ENCODE measurements at places on chromosomes 3 and 15. TPM values are rescaled to one million over a fixed set of nuclear protein-coding genes. Genes with fewer than 3 reads are reported as not detected.

Gene PDZRN3
- total RNA-seq, result 8.3 TPM

DNA sequence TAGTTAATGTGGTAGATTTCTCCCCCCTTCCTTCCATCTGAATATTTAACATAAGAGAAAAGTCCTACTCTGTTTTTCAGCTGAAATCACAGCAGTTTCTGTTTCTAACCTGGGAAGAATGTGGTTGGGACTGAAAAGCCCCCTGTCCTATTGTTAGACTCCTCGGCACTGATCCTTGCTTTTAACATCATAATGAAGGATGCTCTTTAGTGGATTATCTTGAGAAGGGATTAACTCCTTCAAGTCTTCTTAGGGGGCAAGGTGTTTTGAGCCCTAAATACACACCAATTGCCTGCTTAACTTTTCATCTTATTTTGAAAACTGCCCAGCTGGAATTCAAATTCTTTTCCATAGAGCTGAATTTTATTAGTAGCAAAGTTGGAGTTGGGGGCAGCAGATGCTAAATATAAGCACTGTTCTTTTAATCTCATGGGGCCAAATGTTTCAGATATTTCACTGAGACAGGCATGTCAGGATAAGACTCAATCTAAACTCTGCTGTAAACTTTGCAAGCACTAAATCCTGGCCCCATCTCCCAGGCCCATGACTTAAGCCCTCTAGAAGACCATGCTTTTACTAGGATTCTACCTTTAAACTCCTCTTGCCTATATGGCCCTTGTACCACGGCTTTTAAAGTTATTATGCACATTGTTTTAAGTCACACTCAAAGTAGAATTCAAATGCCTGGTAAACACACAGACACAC is 243.2 kb upstream of the NR2F2 start:
- no peak for DNase-seq
- H3K4me1 ChIP-seq, result no peaks in the 10 kb centered on the region
- H3K36me3 ChIP-seq, result no peaks in the 10 kb centered on the region
- no peak overlapping the region for H3K27ac ChIP-seq
- H3K27me3 ChIP-seq, result no peaks in the 10 kb centered on the region

Gene IL17RC
- 64.2 TPM for total RNA-seq

Gene CIDEC
- 2.2 TPM for total RNA-seq

- H3K36me3 ChIP-seq, result no peaks in the 10 kb centered on the region
- H3K4me1 ChIP-seq, result peaks cover 8% of the 10 kb centered on the region
- no peaks in the 10 kb centered on the region for H3K27me3 ChIP-seq
- no peak overlapping the region for H3K27ac ChIP-seq
- no peak for DNase-seq
- H3K4me3 ChIP-seq, result no peak overlapping the region
Observed at GRCh38 chr15:91784973-91785709, 68.4 kb upstream of the SLCO3A1 start.

Gene ARID3B
- total RNA-seq, result 6.3 TPM

Gene CPOX
- 14.8 TPM for total RNA-seq

GRCh38 chr15:74007820-74008371 is 13.4 kb downstream of the PML start:
- DNase-seq, result peak; percentile 51
- peak overlapping the region; percentile 66 for H3K27ac ChIP-seq
- H3K36me3 ChIP-seq, result peaks cover 19% of the 10 kb centered on the region
- peaks cover 76% of the 10 kb centered on the region for H3K4me1 ChIP-seq
- H3K27me3 ChIP-seq, result no peaks in the 10 kb centered on the region

GRCh38 chr3:40713795-40714194 is 189.0 kb downstream of the ZNF621 start:
- no peak for DNase-seq
- H3K27ac ChIP-seq, result no peak overlapping the region
- peaks cover 11% of the 10 kb centered on the region for H3K4me1 ChIP-seq
- no peaks in the 10 kb centered on the region for H3K27me3 ChIP-seq

Measured in thyroid gland (tissue), 4 donors.